ENCODE measurements at places on chromosomes 7 and 10.

DNA sequence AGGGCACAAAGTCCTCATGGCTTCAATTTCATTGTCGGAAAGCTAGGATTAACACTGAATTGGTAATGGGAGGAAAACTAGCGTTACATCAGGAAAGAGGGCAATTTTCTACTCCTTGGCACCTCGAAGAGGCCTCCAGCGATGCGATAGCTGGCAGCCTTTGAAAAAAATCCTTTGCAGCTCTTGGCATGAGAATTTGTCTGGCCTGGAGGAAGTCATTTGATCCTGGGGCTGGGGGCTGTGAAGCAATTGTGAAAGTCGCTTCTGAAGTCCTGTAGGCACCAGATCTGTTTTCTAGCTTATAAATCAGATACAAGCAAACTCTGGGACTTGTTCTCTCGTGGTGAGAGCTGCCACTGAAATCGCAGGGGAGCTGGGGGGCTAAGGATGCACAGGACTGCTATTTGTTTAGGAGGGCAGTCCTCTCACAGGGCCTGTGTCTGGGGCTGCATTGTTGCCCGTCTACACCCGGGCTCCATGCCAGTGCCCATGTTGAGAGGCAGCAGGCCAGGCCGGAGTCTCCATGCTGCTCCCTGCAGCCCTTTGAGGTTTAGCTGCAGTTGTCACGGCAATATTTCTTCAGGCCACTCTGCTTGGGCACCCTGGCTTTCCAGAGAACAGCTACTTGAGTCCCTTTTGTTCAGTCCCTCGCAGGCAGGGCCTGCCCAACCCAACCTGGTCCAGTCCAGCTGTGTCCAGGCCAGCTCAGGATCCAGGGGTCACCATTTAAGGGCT is 206.8 kb upstream of the LYZL1 start:
- no peak for DNase-seq

- DNase-seq = no peak
Observed at GRCh38 chr7:98520356-98520951, 96.6 kb upstream of the NPTX2 start.

DNA sequence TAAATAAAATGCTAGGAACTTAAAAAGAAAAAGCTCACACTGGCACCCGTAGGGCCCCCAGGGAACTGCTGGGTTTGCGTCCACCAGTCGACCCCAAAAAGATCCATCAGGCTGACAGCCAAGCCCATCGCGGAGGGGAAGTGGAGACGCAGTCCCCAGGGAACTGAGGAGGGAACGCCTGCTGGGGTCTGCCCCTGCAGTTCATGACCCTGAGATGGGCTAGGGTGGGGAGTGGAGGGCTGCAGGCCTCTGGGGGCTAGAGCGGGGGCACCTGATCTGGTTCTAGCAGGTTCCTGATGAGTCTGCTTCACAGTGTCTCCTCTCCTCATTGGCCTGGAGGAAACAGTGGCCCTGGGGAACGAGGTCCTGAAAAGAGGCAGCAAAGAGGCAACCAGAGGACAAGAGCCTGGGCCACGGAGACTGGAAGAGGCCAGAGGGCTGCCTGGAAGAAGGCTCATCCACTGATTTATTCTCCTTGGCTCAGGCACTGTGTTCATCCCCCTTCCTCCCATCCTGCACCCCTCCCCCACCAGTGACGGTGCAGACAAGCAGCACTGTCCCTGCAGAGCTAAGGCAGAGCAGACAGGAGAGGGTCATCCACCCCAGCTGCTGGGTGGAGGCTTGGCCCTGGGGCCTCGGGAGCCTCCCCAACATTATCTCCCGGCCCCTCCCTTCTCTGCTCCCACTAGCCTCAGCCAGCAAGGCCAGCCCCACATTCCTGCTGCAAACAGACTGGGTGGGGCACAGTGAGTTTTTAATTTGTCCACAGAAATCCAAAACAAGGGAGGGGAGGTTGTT is 24.7 kb upstream of the HSPA12A start:
- no peak for DNase-seq

- no peak for DNase-seq
Observed at GRCh38 chr7:1053816-1054370, 9.5 kb downstream of the GPR146 start.

DNA sequence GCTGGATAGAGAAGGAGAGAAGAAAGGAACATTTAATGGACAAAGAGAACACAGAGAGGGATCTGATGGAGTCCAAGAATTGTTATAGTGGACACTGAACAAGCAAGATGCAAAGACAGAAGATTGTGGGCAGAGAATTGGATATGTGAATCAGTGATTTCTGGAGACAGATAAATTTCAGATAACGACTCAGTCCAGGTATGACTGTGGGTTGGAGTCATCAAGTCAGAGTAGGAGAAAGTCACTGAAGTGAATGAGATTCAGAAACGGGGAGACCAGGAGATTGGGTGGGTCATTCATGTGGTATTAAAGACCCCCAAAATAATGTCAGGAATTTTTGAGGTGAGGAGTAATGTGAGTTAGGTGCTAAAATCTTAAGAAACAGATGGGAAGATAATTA is 23.0 kb downstream of the ASB4 start:
- no peak for DNase-seq

GRCh38 chr7:126213876-126214275 is 1038.9 kb downstream of the GRM8 start:
- DNase-seq = no peak
